Activated CD4-positive, CD25-positive, alpha-beta regulatory T cell treated with anti-CD3 and anti-CD28 coated beads, Interleukin-2, amount 50 U/mL, for 72 hours (primary cell): ENCODE measurements at places on chromosomes 3 and 15.

DNA sequence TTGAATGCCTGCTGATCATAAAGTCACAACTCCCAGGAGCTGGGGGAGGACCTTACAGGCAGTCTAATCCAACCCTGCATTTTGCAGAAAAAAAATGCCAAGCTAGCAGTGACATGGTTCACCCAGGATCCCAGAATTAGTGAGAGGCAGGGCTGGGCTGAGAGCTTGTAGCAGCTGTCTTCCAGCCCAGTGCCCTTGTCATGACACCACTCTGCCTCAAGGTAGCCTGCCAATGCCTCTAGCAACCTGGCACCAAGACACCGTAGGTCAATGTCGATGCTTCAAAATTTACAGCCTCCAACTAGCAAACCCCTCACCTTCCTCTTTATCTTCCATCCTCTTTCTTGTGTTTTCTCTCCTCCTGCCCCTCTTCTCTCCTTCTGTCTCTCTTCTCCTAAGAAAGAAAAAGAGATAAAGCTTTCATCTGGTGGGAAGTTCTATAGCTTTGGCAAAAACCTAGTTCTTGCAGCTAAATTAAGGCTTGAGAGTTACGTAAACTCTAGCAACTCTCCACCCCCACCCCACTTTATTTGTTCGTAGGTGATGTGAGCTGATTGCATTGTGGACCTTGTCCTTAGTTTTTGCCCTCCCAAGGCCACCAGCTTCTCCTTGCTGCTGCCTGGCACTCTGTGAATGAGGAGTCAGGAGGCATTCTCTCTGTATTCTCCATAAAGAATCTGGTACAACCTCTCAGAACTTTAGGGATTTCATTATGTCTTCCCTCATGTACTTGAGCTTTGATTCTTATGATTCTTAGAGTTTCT, 18.3 kb upstream of the BFSP2 start:
- DNase-seq, result no peak

DNA sequence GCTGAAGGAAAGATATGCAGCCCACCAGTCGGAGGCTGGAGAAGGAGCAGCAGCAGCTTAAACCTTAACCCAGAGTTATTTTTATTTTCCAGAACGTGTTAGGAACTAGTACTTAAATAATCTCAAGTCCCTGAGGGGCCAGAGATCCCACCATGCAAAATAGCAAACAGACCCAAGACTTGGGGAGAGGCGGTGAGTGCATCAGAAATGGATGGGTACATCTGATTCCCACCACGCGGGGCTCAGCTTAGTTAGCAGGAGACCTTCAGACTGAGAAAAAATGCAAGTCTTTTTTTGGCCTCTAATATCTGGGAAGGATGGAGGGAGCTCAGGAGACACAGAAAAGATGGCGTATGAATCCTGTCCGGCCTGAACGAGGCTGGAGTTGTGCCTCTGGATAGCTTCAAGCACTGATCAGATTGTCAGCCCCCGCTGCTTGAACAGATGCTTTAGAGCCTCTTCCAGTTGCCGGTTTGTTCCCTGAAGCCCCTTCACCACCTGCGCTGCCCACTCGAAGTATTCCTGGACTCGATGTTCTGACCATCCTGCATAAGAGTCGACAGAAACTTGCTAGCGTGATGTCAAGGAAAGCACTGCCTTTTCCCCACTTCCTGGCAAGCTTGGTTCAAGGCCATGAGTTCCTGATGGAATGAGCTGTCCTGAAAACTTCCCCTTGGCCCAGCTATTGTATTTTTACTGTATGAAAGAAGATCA, 1.3 kb downstream of the HDDC3 start:
- no peak for DNase-seq

- DNase-seq, result no peak
Measured at GRCh38 chr15:84594617-84595290, 6.1 kb upstream of the ZSCAN2 start.

DNA sequence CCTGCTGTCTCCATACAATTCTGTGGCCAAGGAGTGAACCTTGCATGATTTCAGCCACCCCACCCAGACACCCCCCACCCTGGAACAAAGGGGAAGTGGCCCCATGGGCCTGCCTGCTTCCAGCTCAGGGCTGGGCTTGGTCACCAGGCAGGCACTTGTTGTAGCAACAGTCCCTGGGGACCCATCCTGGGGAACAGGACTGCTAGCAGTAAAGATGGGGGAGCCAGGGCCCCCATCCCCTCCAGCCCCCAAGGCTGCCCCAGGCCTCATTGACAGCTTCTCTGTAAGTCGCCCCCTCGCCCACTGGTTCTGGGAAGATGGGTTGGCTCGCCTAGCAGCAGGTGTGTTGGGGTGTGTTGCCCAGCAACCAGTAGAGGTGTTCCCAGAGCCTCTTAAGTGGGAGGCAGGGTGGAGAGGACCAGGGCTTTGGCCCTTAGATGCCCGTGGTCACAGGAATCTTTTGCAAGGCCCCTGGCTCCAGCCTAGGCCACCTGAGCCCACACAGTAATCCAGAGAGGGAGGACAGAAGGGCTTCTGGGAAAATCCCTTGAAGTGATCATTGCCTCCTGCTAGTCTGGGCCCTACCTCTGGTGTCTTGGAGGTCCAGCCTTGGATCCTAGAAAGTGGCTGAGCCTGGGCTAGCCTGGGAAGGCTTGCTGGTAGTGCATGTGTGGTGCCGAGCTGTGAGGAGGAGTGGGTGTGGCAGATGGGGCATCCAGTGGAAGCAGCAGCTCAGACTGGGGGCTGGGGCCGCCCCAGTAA, 48.9 kb downstream of the CYP11A1 start:
- no peak for DNase-seq
